NCI-H1436 treated with DMSO at 0.1 percent for 48 hours (cell line): ENCODE measurements at places on chromosomes 13 and 19.

GRCh38 chr19:35048911-35049411 lies 7.4 kb downstream of the HPN start:
- DNase-seq: no peak

DNA sequence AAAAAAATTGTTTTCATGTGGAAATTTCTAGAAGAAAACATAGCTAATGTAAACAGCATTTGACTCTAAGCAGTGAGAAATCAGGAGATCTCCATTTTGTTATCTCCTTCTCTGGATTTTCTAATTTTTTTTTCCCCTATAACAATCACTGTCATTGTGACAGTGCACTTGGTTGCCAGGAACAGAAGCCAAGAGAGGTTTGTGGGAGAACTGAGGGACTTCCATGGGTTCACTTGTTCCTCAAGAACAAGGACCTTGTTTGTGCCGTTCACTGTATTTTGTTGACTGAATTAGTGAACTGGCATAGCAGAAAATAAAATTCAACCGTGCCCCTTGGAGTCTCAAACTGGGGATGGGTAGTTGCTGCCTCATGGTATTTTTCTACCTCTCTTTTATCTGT lies 17.1 kb downstream of the SHISA7 start:
- DNase-seq: no peak

DNA sequence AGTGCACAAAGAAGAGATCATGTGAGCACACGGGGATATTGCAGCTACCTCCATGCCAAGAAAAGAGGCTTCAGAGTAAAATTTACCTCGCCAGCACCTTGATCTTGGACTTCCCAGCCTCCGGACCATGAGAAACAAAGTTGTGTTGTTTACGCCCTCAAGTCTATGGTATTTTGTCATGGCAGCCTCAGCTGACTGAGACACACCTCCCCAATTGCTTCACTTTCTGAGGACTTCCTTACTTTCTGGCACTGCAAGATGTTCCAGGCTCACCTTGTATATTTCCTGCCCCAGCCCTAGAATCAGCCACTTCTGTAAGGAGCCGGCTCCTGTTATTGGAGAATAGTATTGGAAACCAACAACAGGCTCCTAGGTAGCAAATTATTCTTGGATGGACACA lies 6.6 kb upstream of the CEBPG start:
- no peak for DNase-seq

- DNase-seq: no peak
Measured at GRCh38 chr19:14655726-14656125, 18.9 kb downstream of the ADGRE3 start.

- DNase-seq: no peak
Measured at GRCh38 chr13:36096461-36097416, 34.4 kb downstream of the DCLK1 start.

GRCh38 chr19:43476606-43477005 lies 11.2 kb upstream of the LYPD3 start:
- no peak for DNase-seq

GRCh38 chr13:60282708-60283107 lies 114.3 kb upstream of the TDRD3 start:
- DNase-seq: no peak

GRCh38 chr13:76968041-76968440 lies 19.7 kb downstream of the ACOD1 start:
- no peak for DNase-seq

DNA sequence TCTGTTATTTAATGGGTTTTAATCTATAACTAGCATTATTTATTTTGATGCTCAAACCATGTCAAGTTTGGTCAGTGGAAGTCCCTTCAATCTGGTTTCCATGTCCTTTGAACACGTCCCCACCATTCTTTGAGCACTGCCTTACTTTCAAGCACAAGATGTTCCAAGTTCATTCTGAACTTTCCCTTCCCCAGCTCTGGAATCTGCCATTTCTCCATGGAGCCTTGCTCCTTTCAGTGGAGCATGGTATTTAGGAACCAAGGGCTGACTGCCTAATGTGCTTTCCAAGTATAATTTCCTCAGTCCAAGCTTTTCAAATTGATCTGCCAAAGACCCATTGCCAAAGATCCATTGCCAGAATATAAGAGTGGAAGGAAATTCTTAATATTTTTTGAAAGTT lies 1.1 kb upstream of the ZNF546 start:
- DNase-seq: no peak

GRCh38 chr19:53772943-53773342 lies 51.2 kb downstream of the NLRP12 start:
- DNase-seq: peak; percentile 20

GRCh38 chr13:89113744-89114143 lies 1442.6 kb downstream of the SLITRK5 start:
- no peak for DNase-seq

GRCh38 chr19:10279737-10280442 lies 6.9 kb upstream of the ICAM4 start:
- no peak for DNase-seq

DNA sequence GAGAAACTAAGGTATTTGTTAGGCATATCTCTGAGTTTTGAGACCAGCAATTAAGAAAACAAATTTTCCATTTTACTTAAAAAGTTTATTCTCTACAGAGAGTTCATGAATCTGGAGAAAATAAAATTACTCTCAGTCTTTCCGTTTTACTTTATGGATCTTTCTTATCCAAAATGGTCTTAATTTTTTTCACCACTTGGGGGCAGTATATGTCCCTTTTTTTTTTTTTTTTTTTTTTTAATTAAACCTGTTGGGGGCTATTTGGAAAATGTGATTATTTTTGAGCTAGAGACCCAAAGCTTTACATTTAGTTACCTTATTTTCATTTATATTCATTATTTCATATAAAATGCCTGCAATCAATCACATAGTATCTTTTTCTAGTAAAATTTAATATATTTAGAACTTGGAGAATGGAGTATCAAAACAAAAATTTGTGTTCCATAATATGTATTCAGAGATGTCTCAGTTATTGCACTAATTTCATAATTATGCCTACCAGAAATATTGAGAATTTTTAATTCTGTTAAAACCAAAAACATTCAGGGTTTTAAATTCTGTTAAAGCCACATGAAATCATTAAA lies 27.1 kb downstream of the PIBF1 start:
- DNase-seq: no peak

GRCh38 chr13:83057119-83057518 lies 825.2 kb downstream of the SLITRK1 start:
- no peak for DNase-seq

DNA sequence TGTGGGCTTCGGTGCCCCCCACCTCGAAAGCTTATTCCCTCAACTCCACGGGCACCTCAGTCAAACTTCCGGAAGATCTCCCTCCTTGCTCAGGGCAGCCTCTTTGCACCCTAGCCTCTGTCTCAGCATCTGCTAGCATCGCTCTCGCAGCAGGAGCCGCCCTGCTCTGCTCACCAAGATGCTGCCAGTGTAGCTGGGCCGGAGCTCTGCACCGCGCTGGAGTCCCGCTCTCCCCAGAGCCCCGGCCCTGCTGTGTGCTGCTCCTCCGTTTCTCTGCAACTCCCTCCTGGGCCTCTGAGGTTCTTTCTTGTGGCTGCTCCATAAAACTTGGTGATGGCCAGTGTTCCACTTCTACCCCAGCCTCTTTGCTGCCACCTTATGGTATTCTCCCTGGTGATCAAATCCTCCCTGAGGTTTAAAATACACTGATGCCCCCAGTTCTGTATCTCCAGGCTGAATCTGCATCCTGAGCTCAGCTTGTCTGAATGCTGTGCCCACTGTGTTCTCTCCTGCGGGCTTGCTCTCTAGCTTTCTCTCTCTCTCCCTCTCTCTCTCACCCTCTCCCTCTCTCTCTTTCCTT lies 198.0 kb downstream of the UQCRFS1 start:
- DNase-seq: no peak

DNA sequence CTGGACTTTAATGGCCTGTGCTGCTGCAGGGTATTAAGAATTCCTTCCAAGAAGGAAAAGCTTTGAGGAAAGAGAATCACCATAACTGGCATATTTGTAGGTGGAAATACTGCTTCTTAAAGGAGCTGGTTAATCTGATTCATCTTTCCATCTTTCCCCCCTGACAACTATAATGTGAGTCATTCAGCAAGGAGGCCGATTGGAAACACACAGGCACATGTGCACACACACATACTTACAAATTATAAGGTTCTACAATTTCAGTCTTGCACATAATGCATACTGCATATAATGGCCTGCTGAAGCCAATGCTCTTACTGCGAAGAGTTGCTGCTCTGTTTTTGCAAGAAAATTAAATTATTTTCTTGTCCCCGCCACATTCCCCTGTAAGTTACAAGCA lies 78.8 kb upstream of the TPP2 start:
- no peak for DNase-seq

- DNase-seq: no peak
Measured at GRCh38 chr19:7083076-7083956, 13.8 kb downstream of the ZNF557 start.

DNA sequence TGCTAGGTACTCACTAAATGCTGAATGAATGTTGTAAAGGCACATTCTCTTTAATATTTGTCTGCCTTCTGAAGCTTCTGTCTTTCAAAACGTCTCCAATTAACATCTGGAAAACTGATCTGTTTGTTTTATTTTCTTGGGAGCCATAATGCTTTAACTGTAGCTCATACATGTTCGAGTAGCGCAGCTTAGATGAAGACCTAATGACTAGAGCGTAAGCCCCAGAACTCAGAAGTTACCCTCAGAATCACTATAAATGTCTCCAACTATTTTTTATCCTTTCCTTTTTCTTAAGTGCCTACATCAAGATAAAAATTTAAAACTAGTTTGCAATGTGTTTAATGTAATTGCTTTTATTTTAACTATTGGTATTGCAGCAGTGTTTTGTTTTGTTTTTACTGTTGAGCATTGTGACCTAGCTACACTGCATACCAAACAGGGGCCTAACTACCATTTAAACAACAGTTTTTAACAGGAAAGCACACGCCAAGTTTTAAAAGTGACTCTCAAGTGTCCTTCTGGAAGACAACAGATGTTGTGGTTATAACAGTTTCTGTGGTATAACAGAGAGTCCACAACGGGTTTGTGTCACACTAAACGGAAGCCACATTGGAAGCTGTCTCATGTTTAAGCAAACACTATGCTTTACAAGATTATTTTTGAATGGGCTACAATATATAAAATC lies 42.0 kb downstream of the MRPL57 start:
- DNase-seq: no peak

DNA sequence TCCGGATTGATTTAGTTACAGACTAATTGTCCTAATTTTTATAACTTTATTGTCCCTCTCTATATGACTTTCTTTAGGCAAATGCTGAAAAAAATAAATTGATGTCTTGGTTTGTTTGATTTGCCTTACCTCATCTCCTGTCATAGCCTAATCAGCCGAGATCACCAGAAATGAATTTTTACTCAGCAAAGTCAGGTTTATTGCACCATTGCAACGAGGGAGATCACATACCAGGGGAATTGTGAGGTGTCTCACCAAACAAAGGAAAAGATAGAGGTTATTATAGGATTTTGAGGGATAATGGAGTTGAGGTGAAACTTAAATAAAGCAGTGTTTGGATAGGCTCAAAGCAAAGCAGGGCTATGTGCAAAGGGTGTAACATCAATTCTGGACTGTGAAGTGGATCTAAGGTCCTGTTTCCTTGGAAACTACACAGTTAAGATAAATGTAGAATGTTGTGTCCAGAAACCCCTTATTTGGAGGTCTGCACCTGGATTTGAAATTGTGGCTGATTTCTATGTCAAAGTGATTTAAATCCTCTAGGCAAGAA lies 372.6 kb downstream of the OXGR1 start:
- DNase-seq: no peak

DNA sequence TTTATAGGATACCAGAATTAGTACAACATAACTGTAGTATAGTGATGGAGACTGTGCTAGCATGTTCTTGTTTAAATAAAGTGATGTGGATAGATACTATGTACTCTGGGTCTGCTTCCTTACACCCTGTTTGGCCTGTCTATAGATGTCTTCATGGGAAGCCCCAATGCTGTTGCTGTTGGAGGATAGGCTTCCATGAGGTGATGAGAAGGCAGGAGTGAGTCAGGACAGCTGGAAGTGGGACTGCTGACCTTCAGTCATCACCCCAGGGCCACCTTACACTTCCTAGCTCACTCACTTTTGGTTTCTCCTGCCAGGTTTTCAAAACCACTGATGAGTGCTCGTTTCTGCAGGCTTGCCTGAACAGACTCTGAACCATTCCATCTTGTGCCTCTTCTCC lies 4.2 kb downstream of the KCTD4 start:
- DNase-seq: no peak

DNA sequence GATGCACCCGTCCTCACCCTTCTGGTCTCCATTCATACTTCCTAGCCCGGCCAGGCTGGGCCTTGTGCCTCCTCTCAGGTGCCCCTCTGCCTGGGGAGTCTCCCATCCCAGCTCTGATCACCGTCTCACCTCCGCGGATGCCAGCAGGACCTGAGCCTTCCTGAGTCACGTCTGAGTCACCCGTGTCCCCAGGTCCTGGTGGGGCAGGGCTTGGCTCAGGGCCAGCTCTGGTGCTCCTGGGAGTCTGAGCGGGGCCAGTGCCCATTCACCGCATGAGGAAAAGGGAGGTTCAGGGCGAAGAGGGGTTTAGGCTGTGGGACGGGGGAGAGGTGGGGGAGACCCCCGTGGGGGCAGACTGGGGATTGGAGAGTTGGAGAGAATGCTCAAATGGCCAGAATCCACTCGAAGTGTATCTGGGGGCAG lies 593 bp downstream of the ATP8B3 start:
- no peak for DNase-seq

DNA sequence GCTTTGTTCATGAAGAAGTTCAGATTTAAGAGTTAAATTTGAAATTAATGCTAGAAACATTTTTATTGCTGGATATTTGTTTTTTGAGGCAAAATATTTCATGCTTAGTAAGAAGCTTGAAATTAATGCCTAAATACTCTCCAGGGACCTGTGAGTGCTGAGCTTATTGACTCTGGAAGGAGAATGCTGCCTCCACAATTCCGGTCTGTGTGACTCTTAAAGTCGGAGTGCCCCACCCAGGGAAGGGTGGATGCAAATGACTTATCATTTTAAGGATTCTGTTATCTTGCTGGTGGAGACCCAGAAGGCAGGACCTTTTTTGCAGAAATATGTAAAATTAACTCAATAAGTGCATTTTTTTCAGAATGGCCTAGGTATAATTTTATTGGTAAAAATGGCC lies 143.8 kb upstream of the RXFP2 start:
- DNase-seq: no peak

- DNase-seq: no peak
Measured at GRCh38 chr19:1856698-1857603, 6.4 kb downstream of the KLF16 start.

DNA sequence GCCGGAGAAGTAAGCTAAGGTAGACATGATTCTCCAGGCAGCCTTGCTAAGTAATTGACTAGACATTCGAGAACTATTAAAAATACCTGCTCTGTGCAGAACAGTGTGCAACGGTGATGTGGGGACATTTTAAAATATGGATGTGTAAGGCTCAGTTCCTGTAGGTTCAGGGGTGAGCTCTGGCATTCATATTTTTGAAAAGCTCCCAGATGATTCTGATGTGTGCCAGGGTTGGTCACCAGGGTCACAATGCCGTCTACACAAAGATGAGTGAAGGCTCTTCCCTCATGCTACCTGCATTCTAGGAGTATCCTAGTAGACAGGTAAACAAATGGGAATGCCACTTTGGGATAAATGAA lies 702 bp upstream of the EPSTI1 start:
- DNase-seq: no peak

- no peak for DNase-seq
Measured at GRCh38 chr13:39729156-39729555, 73.7 kb downstream of the COG6 start.
